NCI-H1694 treated with DMSO at 0.1 percent for 48 hours (cell line): ENCODE measurements at places on chromosomes 1 and 21.

DNA sequence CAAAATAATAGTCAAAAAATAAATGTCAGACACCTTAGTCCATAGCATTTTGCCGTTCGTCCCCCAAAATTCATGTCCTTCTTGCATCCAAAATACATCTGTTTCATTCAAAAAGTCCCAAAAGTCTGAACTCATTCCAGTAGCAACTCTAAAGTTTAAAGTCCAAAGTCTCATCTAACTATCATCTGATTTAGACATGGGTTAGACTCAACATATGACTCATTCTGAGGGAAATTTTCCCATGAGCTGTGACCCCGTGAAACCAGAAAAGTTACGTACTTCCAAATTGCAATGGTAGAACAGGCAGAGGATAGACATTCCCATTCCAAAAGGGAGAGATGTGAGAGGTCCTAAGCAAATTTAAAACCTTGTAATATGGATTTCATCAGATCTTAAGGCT, 48.6 kb upstream of the CACHD1 start:
- DNase-seq = no peak

GRCh38 chr1:212551929-212552328, 56.6 kb upstream of the ATF3 start:
- DNase-seq = no peak

GRCh38 chr1:100304921-100305320, 38.9 kb downstream of the RTCA start:
- DNase-seq = no peak

GRCh38 chr1:156627313-156627880, 8.2 kb downstream of the HAPLN2 start:
- DNase-seq = peak; percentile 87

GRCh38 chr1:10438677-10439163, 8.5 kb downstream of the CENPS start:
- no peak for DNase-seq

DNA sequence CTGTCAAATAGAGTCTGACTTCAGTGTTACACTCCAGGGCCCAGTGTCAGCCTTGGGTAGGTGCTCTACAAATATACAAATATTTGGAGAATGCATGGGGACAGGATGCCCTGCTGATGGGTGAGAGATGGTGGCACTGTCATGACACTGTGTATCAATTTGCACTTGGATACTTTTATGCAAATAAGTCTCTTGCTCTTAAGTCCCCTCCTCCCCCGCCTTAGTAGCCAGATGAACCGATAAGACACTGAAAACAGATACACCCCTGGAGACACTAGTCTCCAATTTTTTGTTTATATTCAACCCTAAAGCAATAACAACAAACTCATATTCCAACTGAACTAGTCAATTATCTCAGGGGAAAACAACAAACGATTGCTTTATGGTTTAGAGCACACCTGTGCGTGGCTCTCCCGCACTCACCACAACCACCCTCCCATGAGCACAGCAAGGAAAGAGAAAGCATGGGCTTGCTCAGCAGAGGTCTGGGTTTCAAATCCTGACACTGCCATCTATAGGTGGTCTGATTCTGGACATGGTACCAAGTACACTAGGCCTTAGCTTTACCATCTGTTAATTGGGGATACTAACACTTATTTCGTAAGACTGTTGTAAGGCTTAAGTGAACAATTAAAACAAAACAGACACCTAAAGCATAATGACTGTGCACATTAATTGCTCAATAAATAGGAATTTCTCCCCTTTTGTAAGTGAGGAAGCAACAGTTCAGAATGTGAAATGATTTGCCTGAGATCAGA, 50.3 kb downstream of the HIVEP3 start:
- no peak for DNase-seq

- DNase-seq = no peak
Observed at GRCh38 chr1:240985081-240985480, 371.9 kb downstream of the RGS7 start.

DNA sequence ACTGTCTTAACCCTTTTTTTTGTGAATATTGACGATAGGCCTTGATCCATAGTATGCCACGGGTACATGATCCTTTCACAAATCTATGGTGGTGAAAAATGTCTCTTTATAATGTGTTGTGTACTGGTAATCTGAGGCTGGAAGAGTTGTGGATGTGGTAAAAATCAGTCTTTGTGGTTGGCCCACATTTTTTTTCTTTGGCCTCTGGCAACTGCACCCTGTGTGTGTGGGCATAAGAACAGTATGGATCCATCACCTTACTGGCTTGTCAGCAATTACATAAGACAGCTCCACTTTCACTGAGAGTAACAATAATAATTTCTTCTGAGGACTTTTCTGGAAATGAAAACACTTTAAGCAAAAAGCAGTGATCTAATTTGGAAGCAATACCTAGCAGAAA, 101.6 kb downstream of the GABPA start:
- DNase-seq = no peak

DNA sequence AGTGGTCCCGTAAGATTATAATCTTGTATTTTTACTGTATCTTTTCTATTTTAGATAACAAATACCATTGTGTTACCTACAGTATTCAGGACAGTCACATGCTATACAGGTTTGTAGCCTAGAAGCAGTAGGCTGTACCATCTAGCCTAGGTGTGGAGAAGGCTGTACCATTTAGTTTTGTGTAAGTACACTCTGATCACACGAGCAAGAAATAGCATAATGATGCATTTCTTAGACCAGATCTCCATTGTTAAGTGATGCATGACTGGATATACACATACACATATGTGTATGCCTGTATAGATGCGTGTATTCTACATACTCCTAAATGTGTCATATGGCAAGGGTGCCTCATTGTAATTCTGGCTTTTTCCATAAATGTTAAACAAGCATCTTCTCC, 33.9 kb downstream of the GALNT2 start:
- DNase-seq = no peak

- peak; percentile 24 for DNase-seq
Observed at GRCh38 chr1:32716312-32717148, 14.0 kb upstream of the SYNC start.

DNA sequence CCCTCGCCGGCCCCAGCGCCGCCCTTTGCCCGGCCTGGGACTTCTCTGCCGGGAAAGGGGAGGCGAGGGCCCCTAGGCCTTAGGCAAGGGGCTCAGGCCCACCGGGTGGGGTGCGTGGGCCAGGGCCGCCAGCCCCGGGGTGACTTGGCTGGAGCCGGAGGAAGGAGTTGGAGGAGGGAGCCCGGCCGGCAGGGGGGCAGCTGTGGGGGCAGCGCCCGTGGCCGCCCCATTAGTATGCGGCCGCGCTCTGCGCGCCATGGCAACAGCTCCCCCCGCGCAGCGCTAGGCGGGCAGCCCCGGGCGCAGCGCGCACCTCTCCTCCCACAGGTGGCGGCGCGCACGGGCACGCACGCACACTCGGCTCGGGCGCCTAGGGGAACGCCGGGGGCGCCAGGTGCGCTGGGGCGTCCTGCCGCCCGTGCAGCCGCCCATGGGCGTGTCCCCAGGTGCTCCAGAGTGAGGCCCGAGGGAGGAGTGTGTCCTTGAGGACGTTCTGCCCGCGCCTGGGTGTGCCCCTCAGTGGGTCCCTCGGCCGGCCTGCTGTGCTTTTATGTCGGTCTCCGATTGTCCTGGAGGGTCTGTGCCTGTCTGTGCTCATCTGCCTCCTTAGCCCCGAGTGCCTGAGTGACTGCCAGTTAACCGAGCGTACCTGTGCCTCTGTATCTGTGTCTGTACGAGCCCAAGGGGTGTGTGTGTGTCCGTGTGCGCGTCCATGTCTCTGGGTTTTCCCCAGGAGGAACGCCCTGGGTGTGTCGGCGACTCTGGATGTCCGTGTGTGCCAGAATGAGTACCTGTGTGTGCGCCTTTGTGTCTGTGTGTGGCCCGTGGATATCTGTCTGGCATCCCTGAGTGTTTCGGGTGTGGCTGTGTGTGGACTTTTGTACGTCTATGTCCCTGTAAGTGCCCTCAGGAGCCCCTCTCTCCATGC, 38.2 kb upstream of the WASF2 start:
- no peak for DNase-seq

DNA sequence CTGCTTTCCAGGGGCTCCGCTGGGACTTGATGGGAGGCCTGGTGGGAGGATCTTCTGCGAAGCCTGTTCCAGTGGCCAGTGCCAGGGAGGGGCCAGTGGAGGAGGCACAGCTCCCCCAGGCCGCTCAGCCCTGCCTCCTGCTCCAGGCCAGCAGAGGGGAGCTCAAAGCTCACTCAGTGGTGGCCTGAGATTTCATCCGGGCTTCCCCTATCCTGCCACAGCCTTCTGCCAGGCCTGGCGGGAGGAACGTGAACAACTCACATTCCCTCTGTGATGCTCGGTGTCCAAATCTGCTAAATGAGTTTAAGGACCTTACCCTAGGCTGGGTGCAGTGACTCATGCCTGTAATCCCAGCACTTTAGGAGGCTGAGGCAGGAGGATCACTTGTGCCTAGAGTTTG, 3.3 kb downstream of the CLCNKB start:
- DNase-seq = no peak

- DNase-seq = no peak
Observed at GRCh38 chr1:174001573-174001972, 20.6 kb downstream of the RC3H1 start.

DNA sequence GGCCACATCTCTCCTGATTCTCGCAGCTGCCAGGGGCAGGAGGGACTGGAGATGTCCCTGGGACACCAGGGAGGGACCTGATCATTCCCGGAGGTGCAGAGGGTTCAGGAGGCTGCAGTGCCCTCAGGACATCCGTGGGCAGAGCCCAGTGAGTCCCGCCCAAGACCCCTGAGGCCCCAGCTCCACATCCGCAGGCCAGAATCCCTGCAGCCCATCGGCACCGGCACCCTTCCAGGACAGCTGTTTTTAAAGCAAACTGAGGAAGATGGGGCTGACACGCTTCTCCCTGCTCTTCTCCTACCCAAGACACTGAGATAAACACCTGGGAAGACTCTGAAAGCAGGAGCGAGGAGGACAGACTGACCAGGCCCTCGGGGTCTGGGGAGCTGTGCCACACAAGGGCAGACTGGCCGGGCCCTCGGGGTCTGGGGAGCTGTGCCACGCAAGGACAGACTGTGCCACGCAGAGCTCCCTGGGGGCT, 25.5 kb downstream of the SLC19A1 start:
- DNase-seq = no peak

- no peak for DNase-seq
Observed at GRCh38 chr1:241782396-241782795, 65.6 kb upstream of the EXO1 start.

DNA sequence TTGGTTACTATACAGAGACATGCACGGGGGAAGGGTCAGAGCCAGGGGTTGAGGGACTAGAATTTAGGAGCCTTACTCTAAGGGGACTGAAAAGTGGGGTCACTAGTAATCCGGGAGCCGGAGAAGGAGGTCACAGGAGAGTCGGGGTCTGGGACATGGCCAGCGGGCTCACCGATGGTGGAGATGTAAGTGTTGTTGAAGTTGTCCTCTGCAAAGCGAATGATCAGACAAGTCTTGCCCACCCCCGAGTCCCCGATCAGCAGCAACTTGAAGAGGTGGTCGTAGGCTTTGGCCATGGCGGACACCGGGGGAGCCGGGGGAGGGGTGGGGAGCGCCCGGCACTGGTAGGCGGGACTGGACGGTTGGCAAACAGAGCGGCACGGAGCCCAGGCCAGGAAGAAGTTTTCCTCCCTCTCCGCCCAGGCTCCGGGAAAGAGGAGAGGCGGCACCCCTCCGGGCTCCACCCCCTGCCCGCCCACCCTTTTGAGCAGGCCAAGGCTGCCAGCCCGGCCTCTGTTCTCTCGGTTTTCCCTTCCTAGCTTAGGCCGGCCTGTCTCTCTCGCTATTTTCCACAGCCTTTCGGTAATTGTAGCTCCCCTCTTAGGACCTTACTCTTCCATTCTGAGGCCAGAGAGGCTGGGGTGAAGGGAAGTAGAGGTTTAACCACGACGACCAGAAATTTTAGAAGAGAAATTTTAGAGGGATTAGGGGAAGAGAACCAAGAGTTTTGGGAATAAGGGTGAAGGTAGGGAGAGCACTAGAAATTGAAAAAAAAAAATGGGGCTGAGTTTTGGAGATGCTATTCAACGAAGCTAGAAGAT, at the start of gene RAB13:
RAB13 (minus strand) TSS at position 399 of the 821 bp plus-strand sequence; CDS start at position 296, 103 bp downstream.
- DNase-seq = peak; percentile 79

- no peak for DNase-seq
Observed at GRCh38 chr1:116569776-116570357, 959 bp downstream of the CD58 start.

DNA sequence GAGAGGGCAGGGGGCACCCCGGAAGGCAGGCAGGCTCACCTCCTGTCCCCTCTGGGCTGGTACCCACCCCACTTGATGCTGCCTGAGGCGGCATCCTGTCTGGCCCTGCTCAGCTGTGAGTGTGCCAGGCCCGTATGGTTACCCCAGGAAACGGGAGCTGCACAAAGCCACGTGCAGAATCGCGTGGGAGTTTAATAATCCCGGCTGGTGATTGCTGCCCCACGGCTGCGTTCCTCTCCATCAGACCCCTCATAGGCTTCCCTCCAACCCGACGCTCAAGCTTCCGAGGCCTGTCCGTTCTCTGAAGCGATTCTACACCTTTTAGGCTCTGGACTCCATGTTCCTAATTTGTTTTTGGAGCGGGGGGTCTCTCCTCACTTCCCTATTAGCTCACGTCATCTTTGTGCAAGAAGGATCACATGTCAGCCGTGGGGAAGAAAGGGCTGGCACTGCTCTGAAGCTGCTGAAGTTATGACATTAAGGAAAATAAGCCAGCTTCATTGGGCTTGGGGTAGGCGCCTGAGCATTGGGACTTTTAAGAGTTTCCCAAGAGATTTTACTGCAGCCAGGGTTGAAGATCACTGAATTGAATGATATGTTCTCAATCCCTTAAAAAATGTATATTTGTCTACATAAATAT, 1.1 kb upstream of the B3GALT5 start:
- no peak for DNase-seq

DNA sequence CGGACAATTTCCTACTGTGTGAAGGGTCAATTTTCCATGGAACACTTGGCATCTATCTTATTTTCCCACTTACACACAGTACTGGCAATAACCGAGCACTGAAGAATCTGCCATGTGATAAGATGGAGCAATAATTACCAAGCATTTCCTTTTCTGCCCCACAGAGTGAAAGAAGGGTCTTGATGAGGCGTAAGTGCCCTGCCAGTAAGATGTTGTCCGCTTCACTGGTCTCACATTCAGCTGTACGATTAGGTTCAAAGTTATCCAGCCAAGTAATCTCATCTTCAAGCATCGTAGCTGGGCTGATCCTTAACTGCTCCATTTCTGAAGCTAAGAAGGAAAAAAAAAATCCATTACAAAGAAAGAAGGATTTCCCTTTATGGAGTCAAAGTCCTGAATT, 67.8 kb downstream of the PCSK9 start:
- no peak for DNase-seq

GRCh38 chr1:212470059-212470458, 37.3 kb downstream of the NENF start:
- no peak for DNase-seq

DNA sequence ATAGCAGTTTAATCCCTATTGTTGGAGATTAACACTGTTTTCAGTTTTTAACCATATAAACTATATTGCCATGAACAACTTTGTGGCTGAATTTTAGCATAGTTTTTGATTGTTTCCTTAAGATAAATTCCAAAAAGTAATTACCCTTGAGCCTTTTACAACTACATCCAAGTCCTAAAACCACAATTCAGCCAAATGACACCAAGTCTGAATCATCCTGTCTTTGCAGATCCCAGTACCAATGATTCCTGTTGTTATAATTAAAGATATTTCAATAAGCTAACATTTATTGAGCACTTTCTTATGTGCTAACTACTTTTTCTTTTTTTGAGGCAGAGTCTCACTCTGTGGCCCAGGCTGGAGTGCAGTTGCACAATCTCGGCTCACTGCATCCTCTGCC, 35.6 kb downstream of the IL23R start:
- DNase-seq = no peak

- no peak for DNase-seq
Observed at GRCh38 chr1:50633465-50633864, 210.2 kb upstream of the DMRTA2 start.
